Activated effector memory CD4-positive, alpha-beta T cell treated with Interleukin-2 at 50 U/mL for 16 hours (primary cell): ENCODE measurements at places on chromosomes 7 and 10.

- no peak for DNase-seq
Observed at GRCh38 chr7:123871998-123872867, 27.3 kb downstream of the HYAL4 start.

DNA sequence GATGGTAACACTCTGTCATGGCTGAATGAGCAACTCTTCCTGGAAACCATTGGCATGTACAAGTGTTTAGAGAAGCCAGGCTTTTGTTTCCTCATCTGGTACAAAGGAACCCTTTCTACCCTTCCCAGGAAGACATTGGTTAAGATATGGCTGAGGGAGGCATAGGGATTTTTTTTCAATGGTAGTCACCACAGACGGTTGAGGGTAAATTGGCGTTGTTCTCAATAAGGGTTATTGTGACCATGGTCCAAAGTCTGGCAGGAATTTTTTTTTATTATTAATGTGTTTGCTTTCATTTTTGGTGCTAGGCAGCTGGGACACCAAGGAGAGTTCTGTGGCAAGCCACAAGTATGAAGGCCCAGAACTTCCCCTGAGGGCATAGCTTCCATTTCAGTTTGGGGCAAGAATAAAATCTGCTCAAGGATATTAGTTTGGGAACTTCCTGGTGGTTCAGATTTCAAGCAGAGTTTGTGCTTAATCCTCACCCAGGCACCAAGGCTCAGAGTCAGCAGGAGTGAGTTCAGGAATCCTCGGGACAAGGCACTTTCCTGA is at the start of gene PLEKHS1:
Gene PLEKHS1 (plus strand): TSS at position 502 of the 552 bp plus-strand sequence. CDS start 3,596 bp downstream, outside the sequence.
- DNase-seq, result no peak

DNA sequence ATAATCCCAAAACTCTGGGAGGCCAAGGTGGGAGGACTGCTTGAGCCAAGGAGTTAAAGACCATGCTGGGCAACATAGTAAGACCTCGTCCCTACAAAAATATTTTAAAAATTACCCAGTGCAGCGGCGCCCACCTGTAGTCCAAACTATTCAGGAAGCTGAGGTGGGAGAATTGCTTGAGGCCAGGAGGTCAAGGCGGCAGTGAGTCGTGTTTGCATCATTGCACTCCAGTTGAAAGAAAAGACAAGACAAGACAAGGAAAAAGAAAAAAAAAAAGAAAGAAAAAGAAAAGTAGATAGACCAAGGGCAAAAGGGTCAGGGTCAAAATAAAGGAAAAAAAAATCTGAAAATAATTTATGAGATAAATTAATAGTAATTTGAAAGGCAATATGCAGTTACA is 5.8 kb downstream of the ANXA7 start:
- DNase-seq, result no peak

- DNase-seq, result no peak
Observed at GRCh38 chr7:30934225-30934624, 22.6 kb downstream of the AQP1 start.

GRCh38 chr10:23648618-23649017 is 209.7 kb downstream of the OTUD1 start:
- DNase-seq, result no peak

DNA sequence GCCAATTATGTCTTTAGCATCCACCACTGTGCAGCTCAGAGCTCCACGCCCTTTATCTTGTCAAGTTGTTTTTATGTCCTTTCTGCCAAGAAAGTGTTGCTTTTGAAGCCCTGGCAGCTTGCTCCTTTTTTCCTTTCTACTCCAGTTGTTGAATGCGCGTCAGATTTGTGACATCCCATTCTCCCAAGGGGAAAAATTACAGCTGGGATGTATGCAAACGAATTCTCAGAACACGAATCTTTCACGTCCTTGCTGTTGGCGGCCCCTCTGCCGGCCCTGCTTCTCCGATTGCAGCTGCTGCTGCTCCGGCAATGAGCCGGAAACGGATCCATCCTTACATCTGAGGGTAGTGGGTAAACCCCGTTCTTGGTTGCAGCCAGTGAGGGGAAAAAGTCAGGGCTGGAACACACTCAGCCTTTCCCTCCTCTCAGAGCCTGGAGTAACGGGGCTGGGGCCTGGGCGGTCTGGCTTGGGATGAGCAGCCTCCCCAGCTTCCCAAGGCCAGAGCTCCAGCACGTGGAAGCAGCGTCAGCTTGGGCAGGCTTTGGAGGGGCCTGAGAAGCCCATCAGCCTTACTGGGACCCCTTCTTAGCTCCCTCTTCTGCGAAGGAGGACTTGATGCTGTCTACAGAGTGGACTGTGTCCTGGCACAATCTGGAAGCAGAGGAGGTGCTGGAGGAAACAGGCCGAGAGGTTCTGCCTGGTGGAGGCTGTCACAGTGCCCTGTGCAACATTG is 79.0 kb upstream of the CHST15 start:
- DNase-seq, result no peak

DNA sequence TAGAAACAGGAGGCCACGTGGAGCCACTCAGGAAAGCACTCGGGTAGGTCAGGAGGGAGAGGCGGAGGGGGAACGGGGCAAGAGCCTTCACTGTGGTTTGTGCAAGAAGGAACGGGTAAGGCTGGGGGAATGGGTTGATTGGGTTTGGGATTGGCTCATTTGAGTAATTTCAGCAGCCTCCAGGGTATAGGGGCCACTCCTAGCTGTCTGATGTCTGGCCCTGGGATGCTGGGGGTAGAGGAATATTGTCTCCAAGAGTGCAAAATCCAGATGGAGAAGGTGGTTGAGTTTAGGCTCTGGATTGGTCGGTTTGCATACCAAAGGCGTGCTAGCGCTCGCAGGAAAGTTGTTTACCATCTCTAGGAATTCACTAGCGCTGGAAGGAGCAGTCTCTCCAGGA is 47.2 kb downstream of the MYL10 start:
- DNase-seq, result no peak

GRCh38 chr10:104337985-104338735 is at the start of gene ITPRIP:
Gene ITPRIP (minus strand): TSS chr10:104338465. CDS start chr10:104316051, 22,414 bp downstream.
- DNase-seq, result peak; percentile 68
